ENCODE measurements at places on chromosomes 4 and X. TPM values are rescaled to one million over a fixed set of nuclear protein-coding genes. Genes with fewer than 3 reads are reported as not detected.

DNA sequence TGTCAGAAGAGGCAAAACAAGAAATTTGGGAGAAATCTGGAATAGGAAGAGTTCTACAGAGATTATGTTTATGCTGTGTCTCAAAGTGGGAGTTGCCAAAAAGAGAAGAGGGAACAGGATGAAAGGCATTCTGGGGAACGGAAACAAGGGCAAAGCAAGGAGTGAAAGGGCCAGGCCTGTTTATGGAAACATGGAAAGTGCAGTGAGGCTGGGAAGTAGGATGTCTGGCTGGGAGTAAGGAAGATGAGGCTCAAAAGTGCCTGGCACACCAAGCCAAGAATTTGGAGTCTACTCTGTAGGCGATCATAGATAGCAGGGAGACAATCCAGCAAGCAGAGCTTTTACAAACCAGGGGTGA lies 1.8 kb upstream of the CUL4B start:
- no peak for DNase-seq

The ANOS1 gene
- 0.33 TPM for total RNA-seq

The NPNT gene
- total RNA-seq: 90.1 TPM

The PLP1 gene
- total RNA-seq: not detected

The SOX3 gene
- not detected for total RNA-seq

The ARHGEF9 gene
- 24.7 TPM for total RNA-seq

Measured in Calu3 (cell line).